Stimulated activated CD4-positive, alpha-beta T cell treated with anti-CD3 and anti-CD28 coated beads, Interleukin-1b, Interleukin-23, amount 100 ng/mL, for 1 hour (primary cell): ENCODE measurements at places on chromosomes 11 and 22.

- DNase-seq, result no peak
Measured at GRCh38 chr11:12681466-12681865, 7.2 kb downstream of the TEAD1 start.

- DNase-seq, result no peak
Measured at GRCh38 chr22:26273011-26273675, 103.9 kb downstream of the SEZ6L start.

- DNase-seq, result no peak
Measured at GRCh38 chr11:95245038-95245437, 14.0 kb upstream of the SESN3 start.

- no peak for DNase-seq
Measured at GRCh38 chr11:131934006-131934405, 563.6 kb downstream of the NTM start.

- DNase-seq, result no peak
Measured at GRCh38 chr22:43467216-43467940, 55.6 kb downstream of the MPPED1 start.

- no peak for DNase-seq
Measured at GRCh38 chr11:34552270-34552669, 38.7 kb upstream of the ELF5 start.

- DNase-seq, result no peak
Measured at GRCh38 chr11:85769771-85770170, 41.2 kb downstream of the SYTL2 start.

DNA sequence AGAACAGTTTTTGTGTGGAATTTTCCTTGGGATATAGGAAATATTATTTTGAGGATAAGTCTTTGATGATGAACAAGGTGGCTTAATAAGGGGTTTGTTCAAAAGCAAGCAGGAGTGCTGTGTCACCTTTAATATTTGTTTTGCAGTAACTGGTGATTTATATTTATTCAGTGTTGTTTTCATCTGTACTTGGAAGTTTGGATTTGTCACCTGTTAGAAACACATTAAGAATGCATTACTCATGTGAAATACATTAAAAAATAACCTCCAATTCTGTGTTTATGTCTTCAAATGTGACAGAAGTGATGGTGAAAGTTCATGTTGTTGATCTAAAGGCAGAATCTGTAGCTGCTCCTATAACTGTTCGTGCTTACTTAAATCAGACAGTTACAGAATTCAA is 70.5 kb downstream of the DKK3 start:
- DNase-seq, result no peak

DNA sequence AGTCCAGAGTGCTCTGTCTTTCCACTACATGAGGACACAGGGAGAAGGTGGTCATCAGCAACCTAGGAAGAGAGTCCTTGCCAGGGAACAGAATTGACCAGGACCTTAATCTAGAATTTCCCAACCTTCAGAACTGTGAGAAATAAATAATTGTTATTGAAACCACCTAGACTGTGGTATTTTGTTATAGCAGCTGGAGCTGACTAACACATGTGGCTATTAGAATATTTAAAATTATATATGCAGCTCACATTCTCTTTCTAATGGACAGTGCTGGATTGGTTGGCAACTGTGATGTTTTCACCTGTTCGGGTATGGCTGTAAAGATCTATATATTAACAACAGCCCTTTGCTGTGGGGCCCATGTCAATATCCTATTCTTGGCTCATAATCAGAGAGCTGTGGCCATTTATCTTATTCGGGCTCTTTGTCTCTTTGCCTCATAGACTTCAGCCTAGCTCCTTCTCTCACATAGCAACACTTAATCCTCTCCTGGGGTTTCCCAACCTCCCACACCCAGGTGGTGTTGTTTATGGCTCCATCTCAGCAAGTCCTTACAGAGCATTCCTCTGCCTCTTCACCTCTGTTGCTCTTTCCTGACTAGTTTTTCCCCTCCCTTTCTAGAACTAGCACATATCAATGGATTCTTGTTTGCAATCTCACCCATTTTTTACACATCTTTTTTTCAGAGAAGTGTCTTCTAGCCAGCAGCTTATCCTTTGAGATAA is 46.4 kb upstream of the AMOTL1 start:
- no peak for DNase-seq

GRCh38 chr11:2582946-2583604 is 116.7 kb downstream of the KCNQ1OT1 start:
- no peak for DNase-seq

- DNase-seq, result peak; percentile 91
Measured at GRCh38 chr22:38872172-38872830, at the start of gene CBX6. Gene CBX6 (minus strand): TSS chr22:38872216. CDS start chr22:38872190, 26 bp downstream.

- no peak for DNase-seq
Measured at GRCh38 chr11:108886660-108887009, 221.8 kb downstream of the DDX10 start.

DNA sequence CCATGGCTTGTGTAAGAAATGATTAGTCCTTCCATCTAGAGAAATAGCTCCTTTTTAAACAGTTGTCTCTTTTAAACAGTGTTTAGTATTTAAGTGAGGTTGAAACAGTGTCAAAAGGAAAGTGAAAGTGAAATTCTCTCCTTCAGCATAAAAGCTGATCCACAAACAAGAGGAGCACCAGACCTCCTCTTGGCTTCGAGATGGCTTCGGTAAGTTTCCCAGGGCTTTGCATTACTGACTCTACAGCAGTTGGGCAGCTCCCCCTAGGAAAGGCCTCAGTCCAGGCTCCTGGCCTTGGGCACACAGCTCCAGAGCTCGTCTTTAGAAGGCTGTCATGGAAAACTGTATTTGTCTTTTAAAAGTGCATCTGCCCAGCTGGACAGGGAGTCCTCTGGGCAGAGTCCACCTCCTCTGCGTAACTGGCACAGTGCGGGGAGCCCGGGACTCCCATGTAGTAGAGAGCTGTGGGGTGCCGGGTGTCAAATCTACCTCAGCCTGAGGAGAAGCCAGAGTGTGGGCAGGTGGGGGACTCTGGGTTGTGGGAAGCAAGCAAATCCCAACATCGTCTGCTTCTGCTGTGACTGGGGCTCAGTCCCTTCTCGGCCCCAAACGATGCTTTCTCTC is at the start of gene PLAAT4:
Gene PLAAT4 (plus strand): TSS at position 140 of the 624 bp plus-strand sequence. CDS start 61 bp downstream, at position 201.
- DNase-seq, result no peak

DNA sequence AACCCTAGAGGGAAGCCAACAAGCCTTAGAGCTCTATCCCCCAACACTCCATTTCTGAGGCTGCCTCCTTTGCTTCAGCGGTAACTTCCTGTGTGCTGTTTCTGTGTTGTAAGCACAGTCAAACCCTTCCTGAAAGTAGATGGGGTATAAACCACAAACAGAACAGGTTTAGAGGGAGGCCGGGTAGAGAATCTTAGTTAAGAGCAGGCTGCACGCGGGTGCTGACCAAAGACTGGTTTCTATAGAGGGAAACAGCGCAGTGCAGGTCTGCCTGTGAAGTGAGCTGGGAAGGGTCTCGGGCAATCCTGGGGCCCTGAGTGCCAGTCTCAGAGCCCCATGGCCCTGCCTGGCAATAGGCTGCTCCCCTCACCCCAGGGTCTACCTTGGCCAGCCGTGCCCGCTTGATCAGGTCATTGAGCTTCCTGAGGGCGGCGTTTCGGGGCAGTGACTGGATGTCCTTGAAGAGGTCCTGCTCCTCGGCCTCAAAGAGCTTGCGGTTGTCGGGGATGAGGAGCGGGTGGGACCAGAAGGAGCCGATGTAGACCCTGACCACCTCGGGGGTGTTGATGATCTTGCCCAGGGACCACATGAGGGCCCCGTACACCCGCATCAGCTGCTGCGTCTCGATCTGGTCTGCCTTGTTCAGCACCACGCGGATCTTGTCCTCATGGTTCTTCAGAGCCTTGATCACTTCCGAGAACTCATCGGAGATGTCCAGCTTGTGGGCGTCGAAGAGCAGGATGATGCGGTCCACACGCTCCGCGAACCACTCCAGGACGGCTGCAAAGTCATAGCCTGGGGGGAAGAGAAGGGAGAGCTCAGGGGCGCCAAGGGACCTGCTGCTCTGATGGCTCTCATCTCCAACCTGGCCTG is 15.3 kb upstream of the CDC42BPG start:
- no peak for DNase-seq

- no peak for DNase-seq
Measured at GRCh38 chr11:33897761-33898375, 6.0 kb upstream of the LMO2 start.

DNA sequence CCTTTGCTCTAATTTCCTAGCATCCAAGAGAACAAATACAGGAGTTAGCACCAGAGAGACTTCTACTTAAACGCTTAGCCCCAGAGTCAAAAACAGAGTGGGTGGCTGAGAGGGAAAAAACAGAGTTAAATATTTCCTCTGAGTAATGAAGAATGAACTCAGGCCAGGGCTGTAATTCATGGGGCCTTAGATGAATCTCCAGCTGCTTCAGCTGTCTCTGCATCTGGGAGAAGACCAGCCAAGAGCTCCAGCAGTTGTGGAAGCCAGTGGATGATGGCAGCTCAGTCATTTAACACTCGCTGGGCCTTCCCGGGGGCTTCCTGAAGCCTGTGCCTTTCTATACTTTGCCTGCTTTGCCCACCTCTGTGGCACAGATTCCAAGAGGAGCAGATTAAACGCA is 5.7 kb upstream of the ADAMTS15 start:
- no peak for DNase-seq

GRCh38 chr11:106495046-106495445 is 417.6 kb downstream of the AASDHPPT start:
- no peak for DNase-seq

DNA sequence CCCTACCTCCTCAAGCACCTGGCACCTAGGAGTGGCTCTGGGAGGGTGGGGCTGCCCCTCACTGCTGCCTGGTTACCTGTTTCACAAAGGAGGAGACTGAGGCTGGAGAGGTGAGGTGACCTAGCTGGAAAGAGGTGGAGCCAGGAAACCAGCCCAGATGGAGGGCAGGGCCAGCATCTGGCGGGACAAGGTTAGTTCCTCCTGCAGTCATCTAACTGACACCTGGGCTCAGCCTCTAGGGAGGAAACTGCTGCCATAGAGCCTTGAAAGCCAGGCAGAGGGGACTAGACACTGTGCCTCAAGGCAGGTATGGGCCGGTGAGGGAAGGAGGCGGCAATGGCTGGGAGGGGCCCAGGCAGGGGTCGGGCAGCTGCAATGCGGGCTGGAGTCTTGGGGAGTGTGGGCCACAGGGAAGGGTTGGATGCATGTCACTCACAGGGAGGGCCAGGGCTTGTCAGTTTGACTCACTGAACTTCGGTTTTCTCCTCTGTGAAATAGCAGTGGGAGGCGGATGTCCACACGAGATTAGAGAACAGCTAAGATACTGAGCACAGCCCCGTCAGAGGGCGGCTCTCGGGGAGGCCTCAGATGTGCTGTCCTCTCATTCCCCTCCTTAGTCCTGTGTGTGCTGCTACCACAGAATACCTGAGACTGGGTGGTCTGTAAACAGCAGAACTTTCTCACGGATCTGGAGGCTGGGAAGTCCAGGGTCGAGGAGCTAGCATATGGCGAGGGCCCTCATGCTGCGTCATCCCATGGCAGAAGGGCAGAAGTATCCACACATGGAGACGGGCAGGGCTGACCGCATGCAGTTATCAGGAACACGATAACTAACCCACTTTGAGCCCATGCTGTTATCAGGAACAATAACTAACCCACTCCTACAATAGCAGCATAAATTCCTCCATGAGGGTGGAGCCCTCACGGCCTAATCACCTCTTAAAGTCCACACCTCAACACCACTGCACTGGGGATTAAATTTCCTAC is 16.1 kb downstream of the MGAT3 start:
- DNase-seq, result no peak

GRCh38 chr11:125910226-125910849 is 6.0 kb downstream of the DDX25 start:
- DNase-seq, result no peak

DNA sequence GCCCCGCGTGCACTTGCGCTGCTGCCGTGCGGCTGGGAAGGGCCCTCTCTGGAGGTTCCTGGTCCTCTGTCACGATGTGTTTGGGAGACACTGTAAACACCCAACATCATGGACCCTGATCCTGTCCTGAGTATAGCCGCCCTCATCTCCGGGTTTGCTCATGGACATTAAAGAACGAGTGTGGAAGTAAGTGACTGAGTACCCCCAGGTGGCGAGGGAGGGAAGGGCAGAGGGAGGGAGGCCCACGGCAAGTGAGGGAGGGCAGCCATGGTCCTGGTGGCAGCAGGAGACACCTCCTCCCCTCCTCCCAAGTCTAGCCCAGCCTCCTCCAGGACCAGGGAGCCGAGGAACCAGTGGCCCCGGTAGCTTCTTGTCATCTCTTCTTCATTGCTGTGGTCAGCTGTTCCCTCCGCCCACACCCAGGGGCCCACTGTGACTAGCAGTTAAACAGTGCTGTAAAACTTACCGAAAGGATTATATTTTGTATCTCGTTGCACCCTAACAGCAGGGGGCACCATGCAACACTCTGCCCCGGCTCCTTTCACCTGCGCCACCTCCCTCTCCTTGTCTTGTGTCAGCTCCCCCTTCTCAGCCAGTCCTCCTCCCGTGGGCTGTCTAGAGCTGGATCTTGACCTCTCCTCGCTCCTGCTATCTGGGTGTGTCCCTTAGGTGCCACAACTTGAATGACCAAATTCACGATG is 566.5 kb upstream of the B3GAT1 start:
- DNase-seq, result no peak

GRCh38 chr11:32947978-32948377 is 55.4 kb downstream of the QSER1 start:
- DNase-seq, result no peak

DNA sequence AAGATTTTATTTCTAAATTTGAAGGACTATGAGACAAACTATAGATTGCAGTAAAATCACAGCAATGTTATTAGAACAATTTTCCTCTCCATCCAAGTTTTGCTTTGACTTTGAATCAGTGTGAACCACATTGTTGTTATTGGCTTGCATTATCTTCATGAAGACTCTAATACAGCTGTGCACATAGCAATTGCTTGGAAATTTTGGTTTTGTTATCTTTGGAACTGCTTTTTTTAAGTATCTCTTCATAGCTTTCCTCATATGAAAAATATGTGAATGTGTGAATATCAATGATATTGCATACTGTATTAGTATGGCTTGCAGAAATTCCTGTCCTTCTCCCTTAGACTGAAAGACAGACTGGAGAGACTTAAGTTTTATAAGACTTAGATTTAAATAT is 666.6 kb downstream of the LUZP2 start:
- DNase-seq, result no peak

- DNase-seq, result no peak
Measured at GRCh38 chr22:26889802-26890201, 232.4 kb downstream of the MIAT start.
